Chondrocyte (in vitro differentiated cells): ENCODE measurements at places on chromosomes 11 and 22.

DNA sequence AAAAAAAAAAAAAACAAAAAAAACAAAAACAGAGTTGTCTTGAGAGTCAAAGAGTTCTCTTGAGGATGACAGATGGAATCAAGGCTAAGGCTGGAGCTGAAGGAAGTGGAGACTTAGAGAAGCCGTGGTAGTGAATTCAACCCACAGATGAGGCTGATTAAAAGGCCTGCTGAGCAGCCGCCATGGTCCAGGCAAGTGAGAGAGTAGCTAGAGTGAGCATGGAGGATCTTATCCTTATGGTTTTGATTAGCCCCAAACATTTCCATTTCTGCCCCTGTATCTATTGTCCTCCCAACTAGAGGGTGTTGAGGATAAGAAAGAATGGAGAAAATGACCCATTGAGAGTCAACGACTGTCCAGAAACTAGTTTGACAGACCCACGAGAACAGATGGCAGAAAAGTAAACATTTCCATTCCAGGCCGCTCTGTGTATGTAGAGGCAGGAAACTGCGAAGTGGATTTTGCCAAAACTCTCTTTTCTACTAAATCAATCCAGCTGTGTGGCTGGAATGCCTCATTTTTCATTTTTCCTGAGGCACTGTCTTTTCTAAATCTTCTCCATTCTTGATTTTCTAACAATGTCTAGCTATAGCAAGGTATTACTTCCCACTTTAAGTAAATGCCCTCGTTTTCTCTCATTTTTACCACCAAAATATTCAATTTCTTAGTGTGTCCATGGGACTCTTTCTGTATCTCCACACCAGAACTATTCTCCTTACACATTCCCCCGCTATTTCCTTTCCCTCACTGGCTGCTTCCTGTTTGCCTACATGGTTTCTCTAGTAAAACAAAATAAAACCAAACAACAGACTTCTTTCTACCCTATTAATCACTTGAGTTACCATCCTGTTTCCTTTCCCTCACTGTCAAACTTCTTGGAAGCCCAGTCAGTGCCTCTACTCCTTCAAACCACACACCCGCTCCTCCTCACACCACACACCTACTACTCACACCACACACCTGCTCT is 5.4 kb upstream of the MMP8 start:
- DNase-seq: no peak

GRCh38 chr22:45008186-45008681 is 1.6 kb downstream of the PHF21B start:
- DNase-seq: no peak

GRCh38 chr11:73797457-73797856 is 9.8 kb downstream of the MRPL48 start:
- DNase-seq: no peak

- DNase-seq: peak; percentile 85
These were observed 16.7 kb downstream of the BCL9L start for GRCh38 chr11:118908901-118909618.

DNA sequence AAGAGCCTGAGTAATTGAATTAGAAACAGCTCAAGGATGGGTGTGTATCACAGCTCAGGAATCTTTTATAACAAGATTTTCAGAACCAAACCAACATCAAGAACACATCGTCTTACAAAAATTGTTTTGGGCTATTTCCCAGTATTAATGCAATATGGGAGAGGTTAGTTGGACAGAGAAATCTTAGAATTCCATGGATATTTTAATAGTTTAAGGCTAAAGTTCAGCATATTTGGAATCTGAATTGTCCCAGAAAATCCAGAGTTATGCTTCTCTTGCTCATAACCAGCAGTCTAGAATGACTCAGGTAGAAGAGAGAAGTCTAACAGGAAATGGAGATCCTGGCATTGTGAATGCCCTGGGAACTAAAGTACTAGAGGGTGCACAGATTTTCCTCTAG is 74.6 kb downstream of the ADM start:
- DNase-seq: no peak

DNA sequence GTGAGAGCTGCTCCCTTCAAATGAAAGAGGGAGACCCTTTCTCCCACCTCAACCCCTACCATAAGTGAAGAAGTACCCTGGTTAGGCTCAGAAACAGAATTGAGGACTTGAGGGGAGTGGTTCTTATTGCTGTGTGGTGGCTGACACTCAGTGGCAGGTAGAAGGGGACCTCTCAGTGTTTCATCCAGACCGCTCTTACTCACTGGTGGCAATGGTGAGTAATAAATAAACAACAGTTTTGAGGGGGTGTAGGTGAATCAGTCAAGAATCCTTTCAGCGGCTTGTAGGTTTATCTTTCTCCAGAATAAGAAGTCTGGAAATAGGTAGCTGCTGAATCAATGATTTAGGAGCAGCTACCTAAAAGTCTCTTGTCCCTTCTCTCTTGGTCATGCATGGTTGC is 403.4 kb upstream of the B3GAT1 start:
- DNase-seq: no peak

- DNase-seq: no peak
These were observed 1.1 kb upstream of the SAA1 start for GRCh38 chr11:18264677-18265555.

- no peak for DNase-seq
These were observed 105.8 kb upstream of the BID start for GRCh38 chr22:17880020-17880419.

DNA sequence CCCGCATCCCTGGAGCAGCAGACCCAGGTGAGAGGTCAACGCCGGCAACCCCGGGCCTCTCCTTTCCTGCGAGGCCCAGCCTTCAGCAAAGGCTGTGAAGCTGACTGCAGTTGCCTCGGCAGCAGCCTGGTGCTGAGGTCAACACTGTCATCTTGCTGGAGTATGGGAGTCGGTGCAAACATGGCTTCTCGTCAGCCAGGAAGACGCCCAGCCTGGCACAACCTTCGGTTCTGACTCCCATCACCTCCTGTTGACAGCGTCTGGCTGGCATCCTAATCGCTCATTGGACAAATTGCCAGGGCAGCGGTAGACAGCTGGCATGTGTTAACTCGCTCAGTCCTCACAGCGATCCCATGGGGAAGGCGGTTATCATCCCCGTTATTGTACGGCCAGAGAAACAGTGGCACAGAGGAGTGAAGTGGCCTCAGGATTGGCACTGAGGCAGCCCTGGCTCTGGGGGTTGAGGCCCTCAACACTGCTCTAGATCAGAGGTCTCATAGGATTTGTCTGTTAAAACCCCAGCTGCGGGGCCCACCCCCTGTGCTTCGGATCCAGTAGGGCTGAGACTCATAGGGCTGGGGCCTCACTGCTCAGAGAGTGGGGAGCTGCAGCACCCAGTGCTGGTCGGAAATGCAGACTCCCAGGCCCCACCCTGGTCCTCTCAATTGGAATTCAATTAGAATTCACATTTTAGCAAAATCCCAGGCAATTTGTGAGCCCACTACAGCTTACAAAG is 39.3 kb upstream of the TP53I11 start:
- DNase-seq: no peak
